ENCODE measurements at places on chromosomes 5 and 9. TPM values are rescaled to one million over a fixed set of nuclear protein-coding genes. Genes with fewer than 3 reads are reported as not detected.

Gene NFIL3
- total RNA-seq = 68.6 TPM

Gene ANKRD18B
- not detected for total RNA-seq

Gene STING1
- 109 TPM for total RNA-seq

DNA sequence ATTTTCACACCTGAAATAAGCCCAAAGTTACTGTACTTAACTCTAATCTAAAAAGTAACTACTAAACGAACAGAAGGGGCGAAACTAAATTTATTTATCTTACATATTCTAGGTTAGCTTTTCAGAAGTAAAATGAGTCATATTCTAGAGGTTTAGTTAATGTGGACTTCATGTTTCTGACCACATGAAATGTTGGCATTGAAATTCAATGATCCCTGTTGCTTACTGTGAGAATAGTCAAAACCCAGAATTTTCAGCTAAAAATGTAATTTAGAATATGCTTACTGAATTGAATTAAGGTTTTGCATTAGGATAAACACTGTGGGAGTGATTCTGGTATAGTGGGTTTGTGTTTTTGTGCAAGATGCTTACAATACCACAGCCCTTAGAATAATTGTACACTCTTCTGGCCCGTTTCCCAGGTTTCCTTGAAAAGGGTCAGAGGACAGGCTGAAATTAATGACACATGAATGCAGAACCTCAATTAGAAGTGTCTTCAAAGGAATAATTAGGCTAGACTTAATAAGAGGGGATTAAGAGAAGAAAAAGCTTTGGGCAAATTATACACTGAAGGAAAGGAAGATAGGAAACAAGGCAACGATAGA is 1.4 kb upstream of the SNX18 start:
- DNase-seq = no peak
- peaks cover 24% of the 10 kb centered on the region for H3K4me1 ChIP-seq
- H3K36me3 ChIP-seq = no peaks in the 10 kb centered on the region
- H3K27me3 ChIP-seq = no peaks in the 10 kb centered on the region
- H3K4me3 ChIP-seq = no peak overlapping the region
- no peak overlapping the region for H3K27ac ChIP-seq

- no peak overlapping the region for H3K4me3 ChIP-seq
- H3K36me3 ChIP-seq = no peaks in the 10 kb centered on the region
- H3K27ac ChIP-seq = no peak overlapping the region
- DNase-seq = no peak
- H3K27me3 ChIP-seq = no peaks in the 10 kb centered on the region
Observed at GRCh38 chr9:115712981-115713380, 440.6 kb upstream of the PAPPA start.

DNA sequence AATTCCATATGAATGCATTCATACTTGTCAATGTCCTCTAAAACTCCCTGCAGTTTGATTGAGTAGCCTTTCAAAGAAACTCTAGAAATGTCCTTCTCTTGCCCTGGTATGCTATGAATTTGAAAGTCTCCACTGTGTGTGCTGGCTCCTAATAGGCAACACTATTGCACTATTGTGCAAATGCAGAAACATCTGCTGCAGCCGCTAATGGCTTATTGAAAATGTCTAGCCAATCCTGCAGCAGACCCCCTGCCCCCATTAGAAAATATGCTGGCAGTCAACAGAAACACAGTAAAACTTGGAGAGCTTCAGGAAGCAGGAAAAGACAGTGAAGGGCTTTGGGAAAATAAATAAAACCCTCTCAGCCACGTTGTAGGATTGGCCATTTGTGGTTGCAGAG is 87.3 kb upstream of the GRAMD2B start:
- H3K27ac ChIP-seq = no peak overlapping the region
- DNase-seq = no peak
- H3K36me3 ChIP-seq = no peaks in the 10 kb centered on the region
- H3K27me3 ChIP-seq = no peaks in the 10 kb centered on the region

DNA sequence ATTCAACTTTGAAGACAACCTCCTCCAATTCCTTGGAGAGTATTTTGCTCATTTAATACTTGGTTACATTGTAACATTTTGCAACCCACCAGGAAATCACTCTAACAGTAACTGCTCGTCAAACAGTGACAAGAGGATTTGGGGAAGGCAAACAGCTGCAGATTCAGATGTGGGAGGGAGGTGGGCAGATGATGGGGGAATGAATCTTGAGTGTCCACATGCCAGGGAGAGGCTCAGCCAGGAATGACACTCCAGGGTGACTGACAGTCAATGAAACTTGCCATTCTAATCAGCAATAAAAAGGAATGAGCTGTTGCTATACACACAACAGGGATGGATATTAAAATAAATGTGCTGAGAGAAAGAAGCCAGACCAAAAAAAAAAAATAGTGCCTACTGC is 97.7 kb upstream of the ANKRD55 start:
- H3K36me3 ChIP-seq = no peaks in the 10 kb centered on the region
- no peak for DNase-seq
- no peak overlapping the region for H3K27ac ChIP-seq

GRCh38 chr5:122374110-122374509 is 62.1 kb downstream of the SNCAIP start:
- DNase-seq = no peak
- H3K36me3 ChIP-seq = no peaks in the 10 kb centered on the region
- H3K4me1 ChIP-seq = no peaks in the 10 kb centered on the region
- no peak overlapping the region for H3K4me3 ChIP-seq
- no peak overlapping the region for H3K27ac ChIP-seq
- H3K27me3 ChIP-seq = no peaks in the 10 kb centered on the region

- H3K4me3 ChIP-seq = no peak overlapping the region
- H3K27me3 ChIP-seq = no peaks in the 10 kb centered on the region
- H3K27ac ChIP-seq = no peak overlapping the region
Observed at GRCh38 chr9:99336005-99336404, 113.9 kb downstream of the SEC61B start.
